ENCODE measurements at places on chromosomes 3 and 15. TPM values are rescaled to one million over a fixed set of nuclear protein-coding genes. Genes with fewer than 3 reads are reported as not detected.

BUB1B gene
- 94.9 TPM for total RNA-seq

RTP3 gene
- not detected for total RNA-seq

BCL2A1 gene
- 26.3 TPM for total RNA-seq

HDGFL3 gene
- total RNA-seq, result 76.8 TPM

SLCO3A1 gene
- total RNA-seq, result 32.7 TPM

FBN1 gene
- 1.3 TPM for total RNA-seq

DNAJB11 gene
- total RNA-seq, result 56.5 TPM

PTH1R gene
- not detected for total RNA-seq

CPN2 gene
- total RNA-seq, result not detected

SLC9C1 gene
- total RNA-seq, result not detected

OXNAD1 gene
- total RNA-seq, result 68.2 TPM

SETD5 gene
- total RNA-seq, result 126 TPM

DLEC1 gene
- 0.26 TPM for total RNA-seq

TJP1 gene
- not detected for total RNA-seq
